Hindlimb muscle (tissue), 1 donor: ENCODE measurements at places on chromosomes 5 and 9.
A peak's percentile ranks its signal among the peaks of the same experiment; 100 is the strongest.

DNA sequence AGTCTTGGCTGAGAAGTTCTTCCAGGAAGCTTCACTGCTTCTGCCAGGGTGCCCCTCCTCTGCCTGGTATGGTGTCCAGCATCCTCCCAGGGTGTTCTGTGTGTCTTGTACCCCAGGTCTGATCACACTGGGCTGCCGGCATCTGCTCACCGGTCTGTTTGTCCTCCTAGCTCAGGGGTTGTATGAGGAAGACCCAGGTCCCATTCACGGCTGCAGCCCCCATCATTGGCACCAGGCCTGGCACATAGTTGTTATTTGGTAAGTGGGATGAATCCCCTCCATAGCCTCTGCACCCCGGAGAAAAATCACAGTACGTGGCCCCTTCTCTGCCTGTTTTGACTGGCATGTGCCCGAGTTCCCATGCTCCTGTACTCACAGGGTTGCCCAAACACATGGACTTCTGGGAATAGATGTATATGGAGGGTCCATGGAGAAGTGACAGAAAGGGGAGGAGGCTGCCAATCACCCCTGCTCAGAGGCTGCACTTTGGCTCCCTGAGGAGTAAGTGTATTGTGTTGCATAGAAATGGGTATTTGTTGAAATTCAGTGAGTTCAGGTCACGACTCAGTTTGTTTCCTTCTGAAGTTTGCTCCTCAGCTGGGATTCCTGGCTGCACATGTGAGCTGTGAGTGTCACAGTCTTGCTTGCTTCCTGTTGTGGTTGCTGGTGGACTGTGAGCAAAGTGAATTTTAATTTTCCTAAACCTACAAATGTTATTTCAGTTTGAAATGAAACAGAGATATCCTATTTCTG, 96.2 kb downstream of the HSPA4 start:
- no peak for DNase-seq

- no peak for DNase-seq
Measured at GRCh38 chr9:71755230-71755629, 13.1 kb downstream of the CEMIP2 start.

DNA sequence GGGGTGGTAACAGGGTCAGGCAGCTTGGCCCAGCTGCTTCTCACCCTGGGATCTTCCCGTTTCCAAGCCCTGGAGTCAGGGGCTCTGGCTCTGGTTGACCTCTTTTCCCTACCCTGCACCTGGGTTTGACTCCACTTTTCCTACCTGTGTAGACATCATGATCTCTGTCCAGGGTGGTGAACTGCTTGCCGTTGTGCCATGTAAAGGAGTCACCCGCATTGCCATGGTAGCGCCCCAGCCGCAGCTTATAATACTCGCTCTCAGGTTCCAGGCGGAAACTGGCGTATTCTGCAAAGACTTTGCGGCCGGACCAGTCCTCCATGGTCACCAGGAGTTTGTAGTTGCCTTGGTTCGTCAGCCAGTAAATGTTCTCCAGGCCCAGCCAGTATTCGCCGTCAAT, 30.9 kb downstream of the ANGPTL2 start:
- DNase-seq, result no peak

GRCh38 chr5:140488914-140489313, 58.5 kb upstream of the EIF4EBP3 start:
- DNase-seq, result no peak

DNA sequence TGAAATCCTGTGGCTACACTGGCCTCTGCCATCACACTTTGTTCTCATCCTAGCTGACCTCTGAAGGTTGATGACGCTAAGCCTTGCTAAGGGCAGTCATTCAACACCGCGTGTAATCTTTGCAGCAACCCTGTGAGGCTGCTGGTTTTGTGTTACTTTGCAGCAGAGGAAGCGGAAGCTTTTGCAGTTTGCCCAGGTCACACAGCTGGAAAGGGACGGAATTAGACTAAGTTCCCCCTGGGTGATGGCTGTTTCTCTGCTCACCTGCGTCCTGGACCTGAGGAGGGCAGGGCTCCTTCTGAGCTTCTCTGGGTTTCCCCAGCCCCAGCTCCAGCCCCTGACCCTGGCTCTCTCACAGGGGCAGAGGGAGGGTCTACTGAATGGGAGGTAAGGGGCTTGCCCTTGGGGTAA, 7.3 kb upstream of the SLC25A51 start:
- DNase-seq, result no peak

GRCh38 chr9:102237520-102237919, 499.1 kb upstream of the GRIN3A start:
- peak; percentile 1 for DNase-seq

DNA sequence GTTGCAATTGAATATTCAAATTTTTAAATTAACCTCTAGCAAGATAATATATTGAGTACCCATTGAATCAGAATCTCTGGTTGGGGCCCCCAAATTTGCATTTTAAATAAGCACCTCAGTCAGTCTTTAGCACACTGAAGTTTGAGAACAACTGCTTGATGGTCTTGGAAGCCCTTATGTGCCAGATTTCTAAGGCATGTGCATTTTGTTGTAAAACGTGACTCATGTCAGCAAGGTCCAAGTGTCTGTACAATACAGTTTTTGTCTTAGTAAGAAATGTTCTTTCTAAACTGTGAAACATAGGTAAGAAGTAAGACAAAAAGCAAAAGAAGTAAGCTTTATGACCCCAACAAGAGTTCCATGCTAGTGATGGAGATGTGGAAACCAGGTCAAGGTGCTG, 59.1 kb upstream of the PHF2 start:
- DNase-seq, result no peak

DNA sequence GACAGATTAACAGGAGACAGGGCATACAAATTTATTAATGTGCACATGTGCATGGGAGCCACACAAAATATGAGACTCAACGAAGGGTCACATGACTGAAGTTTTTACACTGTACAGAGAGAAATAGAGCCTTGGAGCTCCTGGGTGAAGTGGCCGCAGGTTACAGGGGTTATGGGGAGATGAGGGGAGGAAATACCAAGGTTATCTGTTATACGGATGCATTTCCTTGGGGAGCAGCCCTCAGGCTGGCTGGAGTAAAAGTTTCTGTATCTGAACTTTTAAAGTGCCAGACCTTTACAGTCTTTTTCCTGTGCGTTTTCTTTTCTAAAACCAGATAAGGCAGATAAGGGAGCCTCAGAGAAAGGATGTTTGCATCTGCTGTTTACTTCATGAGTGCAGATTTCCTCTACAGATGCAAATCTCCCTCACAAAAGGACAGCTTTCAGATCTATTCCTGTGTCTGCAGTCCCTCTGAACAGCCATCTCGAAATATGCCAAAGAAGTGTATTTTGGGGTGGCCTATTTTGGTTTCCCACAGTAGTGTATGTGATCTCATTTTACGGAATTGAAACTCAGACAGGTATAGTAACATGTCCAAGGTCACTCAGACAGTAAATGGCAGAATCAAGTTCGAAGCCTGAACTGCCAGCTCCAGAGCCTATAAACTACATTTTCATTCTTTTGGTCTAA, 139.3 kb upstream of the FBXL17 start:
- no peak for DNase-seq

GRCh38 chr5:59188419-59189225, 605.7 kb downstream of the RAB3C start:
- DNase-seq, result peak; percentile 75

- DNase-seq, result no peak
Measured at GRCh38 chr9:114047717-114048116, 30.4 kb downstream of the AMBP start.

- no peak for DNase-seq
Measured at GRCh38 chr9:135615666-135616618, 23.4 kb downstream of the GLT6D1 start.

- DNase-seq, result no peak
Measured at GRCh38 chr9:68462105-68462775, 78.4 kb downstream of the TMEM252 start.

- DNase-seq, result no peak
Measured at GRCh38 chr5:155434681-155435080, 421.1 kb downstream of the KIF4B start.

DNA sequence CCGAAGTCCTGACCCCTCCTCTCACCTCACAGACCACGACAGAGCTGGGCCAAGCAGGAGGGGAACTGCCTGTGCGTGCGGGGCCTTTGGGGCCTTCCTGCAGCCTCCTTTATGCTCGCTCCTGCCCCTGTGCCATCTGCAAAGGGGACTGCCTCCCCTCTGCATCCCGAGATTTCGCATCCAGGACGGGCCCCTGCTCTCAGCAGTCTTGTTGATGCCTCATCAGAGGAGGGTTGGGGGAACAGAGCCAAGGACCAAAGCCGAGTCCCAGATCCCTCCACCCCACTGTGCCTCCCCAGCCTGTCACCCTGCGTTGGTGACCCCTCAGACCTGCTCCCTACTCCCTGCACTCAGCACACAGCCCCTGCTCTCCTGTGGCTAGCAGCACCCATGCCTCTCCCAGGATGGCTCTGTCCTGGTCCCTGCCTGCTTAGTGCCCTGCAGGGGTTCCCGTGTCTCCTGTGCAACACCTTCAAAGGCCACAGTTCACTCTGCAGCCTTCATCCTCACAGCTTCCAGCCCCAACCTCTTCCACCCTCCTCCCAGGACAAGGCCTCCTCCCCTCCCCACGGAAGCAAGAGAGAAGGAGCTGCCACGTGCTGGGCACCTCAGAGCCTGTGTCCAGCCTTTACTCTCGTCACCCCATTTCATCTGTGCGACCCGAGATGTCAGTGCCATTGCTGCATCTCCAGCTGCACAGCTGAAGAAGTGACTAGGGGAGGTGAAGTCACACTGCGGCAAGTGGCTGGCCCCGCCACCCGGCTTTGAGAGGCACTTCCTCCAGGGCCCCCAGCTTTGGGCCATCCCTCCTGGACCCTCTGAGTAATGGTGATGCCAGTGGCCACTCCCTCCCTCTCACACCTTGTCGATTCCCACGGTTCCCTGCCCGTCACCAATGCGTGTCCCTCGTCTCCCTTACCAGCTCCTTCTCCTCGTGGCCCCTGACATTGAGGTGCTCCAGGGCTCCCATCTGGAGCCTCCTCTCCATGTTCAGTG, 62.6 kb upstream of the LRRTM2 start:
- no peak for DNase-seq

DNA sequence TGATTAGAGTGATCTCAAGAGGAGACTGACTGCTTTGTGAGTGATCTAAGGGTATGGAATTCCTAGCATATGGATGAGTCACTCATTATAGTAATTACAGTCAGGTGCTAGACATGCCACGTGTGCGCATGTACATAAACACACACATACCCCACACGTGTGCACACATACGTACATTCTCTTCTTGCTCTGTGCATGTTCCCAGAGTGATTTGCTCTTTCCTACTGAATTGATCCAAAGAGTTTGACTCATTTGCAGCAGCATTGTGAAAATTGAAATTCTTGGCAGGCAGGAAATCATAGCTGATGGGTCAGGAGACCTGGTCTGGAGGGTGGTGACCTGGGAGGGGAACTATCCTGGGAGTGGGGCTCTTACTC, 63.8 kb downstream of the ANGPTL2 start:
- no peak for DNase-seq

DNA sequence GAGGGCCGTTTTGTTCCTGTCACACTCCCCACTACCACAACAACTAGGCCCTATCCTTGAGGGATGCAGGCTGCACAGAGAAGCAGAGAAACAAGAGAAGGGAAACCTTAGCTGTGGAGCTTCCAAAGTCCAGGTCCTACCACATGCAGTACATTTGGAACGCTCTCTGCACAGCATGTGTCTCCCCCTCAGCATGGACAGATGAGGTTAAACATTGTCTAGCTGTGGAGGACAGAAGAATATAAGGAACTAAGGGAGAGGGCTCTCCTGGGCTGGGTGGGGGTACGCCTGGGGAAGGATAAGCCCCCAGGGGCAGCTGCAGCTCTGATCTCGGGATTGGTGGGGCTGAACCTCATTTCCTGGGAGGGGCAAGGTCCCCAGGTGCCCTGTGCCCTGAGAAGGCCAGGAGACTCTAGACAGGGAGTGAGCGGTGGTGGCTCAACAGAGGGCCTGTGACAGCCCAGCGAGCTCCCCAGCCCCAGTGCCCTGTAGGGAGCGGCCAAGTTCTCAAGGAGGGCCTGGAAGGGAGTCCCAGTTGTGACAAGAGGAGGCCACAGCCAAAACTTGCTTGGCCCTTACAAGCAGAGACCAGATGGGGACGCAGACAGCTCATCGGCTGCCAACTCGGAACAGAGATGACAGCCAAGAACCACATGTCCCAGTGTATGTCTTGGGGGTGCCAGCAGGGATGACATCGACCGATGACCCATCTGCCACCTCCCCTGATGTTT, 30.1 kb downstream of the TSPAN17 start:
- DNase-seq, result no peak

- DNase-seq, result no peak
Measured at GRCh38 chr5:167375125-167375524, 916.3 kb upstream of the WWC1 start.
